ENCODE measurements at places on chromosomes 7 and 10.

- no peak for DNase-seq
Observed at GRCh38 chr7:94444813-94445212, 50.1 kb downstream of the COL1A2 start.

DNA sequence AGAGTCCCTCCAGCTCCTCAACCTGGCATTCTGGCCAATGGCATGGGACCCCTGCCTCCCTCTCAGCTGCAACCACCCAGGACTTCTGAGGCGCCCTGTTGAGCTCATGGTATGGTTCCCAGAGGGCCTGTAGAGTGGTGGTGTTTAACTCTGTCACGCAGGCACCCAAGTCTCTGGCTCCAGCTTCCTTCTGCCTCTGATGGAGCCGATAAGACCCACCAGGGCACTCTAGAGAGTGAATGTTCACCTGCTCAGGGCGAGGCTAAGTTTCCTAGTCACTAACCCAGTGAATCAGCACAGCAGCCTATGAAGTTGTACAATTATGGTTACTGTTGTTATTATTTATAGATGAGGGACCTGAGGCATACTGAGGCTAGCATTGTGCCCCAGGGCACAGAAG, 120.4 kb downstream of the ZMIZ1 start:
- DNase-seq: no peak

- DNase-seq: no peak
Observed at GRCh38 chr7:67912437-67912836, 915.8 kb downstream of the TYW1 start.

DNA sequence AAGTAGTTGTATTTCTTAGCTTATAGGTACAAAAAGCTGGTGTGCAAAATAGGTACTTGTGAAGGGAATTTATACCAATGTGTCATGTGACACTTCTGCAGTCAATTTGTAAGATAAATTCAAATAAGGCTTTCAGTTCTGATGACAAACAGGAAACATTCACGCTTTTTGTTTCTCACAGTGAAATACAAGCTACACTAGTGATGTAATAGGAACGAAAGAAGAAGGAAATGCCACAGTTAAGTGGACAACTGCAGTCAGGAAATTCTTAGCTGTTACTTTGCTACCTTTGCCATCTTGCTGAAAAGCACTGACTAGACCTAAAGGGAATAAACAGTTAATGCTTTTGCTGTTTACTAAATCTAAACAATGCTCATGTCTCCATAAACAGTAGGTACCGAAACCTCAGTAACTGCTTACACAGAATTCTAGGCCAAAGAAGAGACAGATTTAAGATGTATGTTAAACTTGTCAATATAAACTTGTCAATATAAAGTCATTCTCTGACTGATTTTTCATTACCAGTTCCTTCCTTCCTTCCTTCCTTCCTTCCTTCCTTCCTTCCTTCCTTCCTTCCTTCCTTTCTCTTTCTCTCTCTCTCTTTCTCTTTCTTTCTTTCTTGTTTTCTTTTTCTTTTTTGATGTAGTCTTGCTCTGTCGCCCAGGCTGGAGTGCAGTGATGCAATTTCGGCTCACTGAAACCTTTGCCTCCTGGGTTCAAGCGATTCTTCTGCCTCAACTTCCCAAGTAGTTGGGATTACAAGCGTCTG, 10.1 kb downstream of the OTUD1 start:
- no peak for DNase-seq

- DNase-seq: no peak
Observed at GRCh38 chr10:91511549-91512330, 101.6 kb downstream of the HECTD2 start.

- DNase-seq: no peak
Observed at GRCh38 chr10:72802763-72803505, 90.6 kb upstream of the OIT3 start.

- DNase-seq: no peak
Observed at GRCh38 chr10:69397972-69398371, 18.7 kb downstream of the TACR2 start.

- DNase-seq: no peak
Observed at GRCh38 chr7:55527307-55527706, 45.0 kb downstream of the VOPP1 start.

GRCh38 chr7:44264221-44264931, 61.0 kb downstream of the CAMK2B start:
- peak; percentile 19 for DNase-seq

DNA sequence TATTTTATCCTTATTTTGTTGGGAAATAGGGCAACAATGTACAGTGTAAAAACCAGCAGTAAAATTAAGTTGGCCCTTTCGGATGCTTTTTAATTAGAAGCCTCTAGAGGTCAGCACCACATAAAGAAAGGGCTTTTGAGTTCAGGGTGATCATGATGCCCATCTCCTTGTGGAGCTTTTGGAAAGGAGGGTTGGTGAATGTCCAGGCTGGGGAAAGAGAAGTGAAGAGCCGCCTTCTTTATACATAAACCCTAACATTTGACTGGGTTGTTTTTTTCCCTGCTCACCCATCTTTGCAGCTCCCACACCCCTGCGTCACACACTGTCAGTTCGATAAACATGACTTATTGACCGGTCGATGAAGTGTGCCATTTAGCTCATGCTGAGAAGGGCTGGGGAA, 29.8 kb downstream of the MTURN start:
- DNase-seq: no peak

- no peak for DNase-seq
Observed at GRCh38 chr7:155746188-155746587, 66.1 kb downstream of the SHH start.

GRCh38 chr7:24971333-24972165, 8.4 kb downstream of the OSBPL3 start:
- no peak for DNase-seq

All from NCI-H187 (cell line).